NCI-H345 (cell line): ENCODE measurements at places on chromosomes 2 and 18.

DNA sequence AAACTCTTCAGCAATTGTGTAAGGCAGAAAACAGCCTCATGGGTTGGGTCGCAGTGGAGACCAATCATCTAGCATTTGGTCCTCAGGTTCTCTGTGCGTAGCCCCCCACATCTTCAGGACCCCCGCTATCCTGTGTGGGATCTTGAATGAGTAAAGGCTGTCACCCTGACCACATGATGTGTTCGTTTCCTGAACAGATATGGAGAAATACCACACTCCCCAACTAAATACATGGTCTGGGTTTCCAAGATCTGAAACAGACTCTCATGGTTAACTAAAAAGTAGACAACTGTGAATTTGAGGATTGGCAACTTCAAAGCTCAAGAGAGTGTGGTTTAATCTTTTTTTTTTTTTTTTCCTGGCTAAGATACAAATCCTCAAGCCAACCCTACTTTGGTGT, 23.2 kb downstream of the DOCK10 start:
- DNase-seq, result no peak

GRCh38 chr2:112866128-112866835, 29.7 kb upstream of the IL1B start:
- no peak for DNase-seq

- DNase-seq, result no peak
Observed at GRCh38 chr18:68588169-68588568, 126.7 kb downstream of the TMX3 start.

GRCh38 chr18:48931680-48932461, 18.9 kb downstream of the SMAD7 start:
- DNase-seq, result no peak

DNA sequence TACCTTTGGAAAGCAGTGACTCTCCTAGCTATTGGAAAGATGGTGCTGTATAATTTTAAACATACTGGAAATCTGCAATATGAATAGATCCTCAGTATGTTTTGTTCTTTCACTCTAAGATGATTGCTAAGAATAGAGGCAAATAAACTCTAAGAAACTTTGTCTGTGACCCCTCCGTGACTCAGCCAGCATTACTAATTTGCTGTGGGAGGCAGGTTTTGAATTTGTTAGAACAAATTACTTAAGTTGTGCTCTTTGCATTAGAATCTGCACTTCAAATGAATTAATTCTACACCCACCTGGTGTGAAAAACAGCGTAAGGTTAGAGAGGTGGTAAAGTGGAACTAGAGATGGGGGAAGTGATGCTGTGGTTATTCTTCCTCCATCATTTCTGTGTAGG, 142.2 kb downstream of the RAPGEF4 start:
- no peak for DNase-seq

GRCh38 chr2:10221443-10221842, 81.3 kb upstream of the HPCAL1 start:
- DNase-seq, result no peak
